Activated T-cell treated with anti-CD3 and anti-CD28 coated beads, Interleukin-2, amount 50 U/mL, for 48 hours (primary cell): ENCODE measurements at places on chromosomes 12 and 14.
A peak's percentile ranks its signal among the peaks of the same experiment; 100 is the strongest.

DNA sequence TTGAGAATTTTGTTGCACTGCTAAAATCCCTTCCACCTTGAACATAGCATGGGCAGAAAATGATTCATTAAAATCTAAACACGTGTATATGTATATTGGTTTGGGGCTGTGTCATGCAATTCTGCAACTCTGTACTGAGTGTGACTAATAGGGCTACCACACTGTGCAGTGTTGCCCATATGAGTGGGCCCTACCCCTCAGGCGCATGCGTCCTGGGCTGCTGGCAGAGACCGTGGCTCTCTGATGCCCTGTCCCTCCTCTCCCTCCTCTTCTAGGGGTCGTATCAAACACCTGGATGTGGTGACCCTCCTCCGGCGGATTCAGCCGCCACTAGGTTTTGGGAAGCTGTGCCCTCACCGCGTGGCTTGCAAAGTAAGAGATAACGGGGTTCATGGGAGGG is 128.4 kb upstream of the FKBP4 start:
- no peak for DNase-seq

GRCh38 chr14:95656634-95657033 is 29.6 kb upstream of the TCL1B start:
- DNase-seq, result no peak

- DNase-seq, result peak; percentile 81
Measured at GRCh38 chr12:112978163-112979040, at the start of gene OAS2. OAS2 (plus strand) TSS chr12:112978519; CDS start chr12:112978609, 90 bp downstream.

DNA sequence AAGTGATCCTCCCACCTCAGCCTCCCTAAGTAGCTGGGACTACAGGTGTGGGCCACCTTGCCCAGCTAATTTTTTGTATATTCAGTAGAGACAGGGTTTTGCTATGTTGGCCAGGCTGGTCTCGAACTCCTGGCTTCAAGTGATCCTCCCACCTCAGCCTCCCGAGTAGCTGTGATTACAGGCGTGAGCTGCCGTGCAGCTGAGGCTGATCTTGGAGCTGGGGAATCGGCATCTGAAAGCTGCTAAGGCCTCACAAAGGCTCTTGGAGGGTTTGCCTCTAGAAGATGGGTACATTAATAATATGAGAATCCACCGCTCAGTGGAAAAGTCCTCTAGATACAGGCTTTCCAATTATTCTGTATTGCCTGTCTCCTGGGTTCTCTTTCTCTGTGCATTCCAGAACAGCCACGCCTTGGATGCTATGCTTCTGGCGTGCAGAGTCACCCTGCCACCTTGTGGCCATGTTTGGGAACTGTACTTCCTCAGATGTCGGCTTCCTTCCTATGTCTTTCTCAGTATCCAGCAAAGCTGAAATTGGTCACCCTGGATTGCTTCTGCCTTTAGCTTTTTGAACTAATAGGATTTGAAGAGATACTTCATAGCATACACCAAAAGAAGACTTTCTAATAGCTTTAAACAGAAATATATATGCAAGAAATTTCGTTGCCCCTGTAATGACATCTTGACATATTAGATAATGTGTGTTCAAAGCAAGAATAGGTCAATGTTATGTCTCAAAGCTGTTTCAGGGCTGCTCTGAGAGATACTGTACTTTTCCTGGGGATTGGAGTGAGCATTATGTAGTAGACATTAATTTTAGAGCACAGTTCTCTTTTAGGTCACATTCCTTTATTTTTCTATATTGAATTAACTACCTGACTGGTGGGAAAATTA is 75.4 kb downstream of the SNAPC1 start:
- peak; percentile 80 for DNase-seq

GRCh38 chr12:110543965-110544364 is 39.2 kb downstream of the PPTC7 start:
- no peak for DNase-seq

DNA sequence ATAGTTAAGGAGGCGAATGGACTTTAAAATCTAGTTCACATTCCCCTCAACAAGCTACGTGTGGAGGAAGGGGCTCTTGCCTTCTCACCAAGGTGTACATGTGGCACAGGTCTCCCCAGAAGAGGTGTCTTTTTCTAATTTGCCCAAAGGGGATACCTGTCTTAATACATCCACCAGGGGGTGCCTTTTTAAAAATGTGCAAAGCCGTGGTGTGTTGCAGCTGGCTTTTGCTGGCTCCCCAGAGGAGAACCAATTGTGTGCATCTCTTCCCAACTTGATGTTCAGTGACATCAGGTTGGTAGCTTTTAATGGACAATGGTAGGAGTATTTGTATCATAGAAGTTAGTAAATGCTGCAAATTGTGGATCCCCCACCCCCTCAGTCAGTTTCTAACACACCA is 33.8 kb downstream of the CREBL2 start:
- DNase-seq, result peak; percentile 46

GRCh38 chr12:91781114-91781513 is 364.5 kb downstream of the BTG1 start:
- no peak for DNase-seq

DNA sequence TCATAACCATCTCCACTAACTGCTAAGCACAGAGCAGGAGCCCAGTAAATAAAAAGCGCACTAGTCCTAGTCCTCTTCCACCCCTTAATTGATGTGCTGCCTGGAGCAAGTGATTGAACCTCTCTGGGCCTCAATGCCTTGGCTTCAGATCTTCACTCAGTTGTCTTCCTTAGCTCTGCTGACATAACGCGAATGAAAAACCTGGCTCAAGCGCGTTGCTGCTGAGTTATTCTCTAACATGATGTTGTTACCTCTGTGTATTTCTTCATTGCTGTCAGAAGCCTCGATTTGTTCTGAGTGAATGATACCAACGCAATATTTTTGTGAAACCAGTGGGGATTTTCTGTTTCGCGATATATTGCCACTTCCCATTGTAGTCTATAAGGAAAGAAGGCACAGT is 185.1 kb upstream of the CCND2 start:
- no peak for DNase-seq

- no peak for DNase-seq
Measured at GRCh38 chr14:66088656-66089055, 397.5 kb upstream of the CCDC196 start.

- no peak for DNase-seq
Measured at GRCh38 chr12:101166866-101167265, 43.2 kb downstream of the SLC5A8 start.
